ENCODE measurements at places on chromosomes 12 and 14. TPM values are rescaled to one million over a fixed set of nuclear protein-coding genes. Genes with fewer than 3 reads are reported as not detected.

LIN7A gene
- 41.9 TPM for total RNA-seq

MIP gene
- not detected for total RNA-seq

KRT6C gene
- total RNA-seq, result not detected

FAIM2 gene
- total RNA-seq, result 3.5 TPM

DNA sequence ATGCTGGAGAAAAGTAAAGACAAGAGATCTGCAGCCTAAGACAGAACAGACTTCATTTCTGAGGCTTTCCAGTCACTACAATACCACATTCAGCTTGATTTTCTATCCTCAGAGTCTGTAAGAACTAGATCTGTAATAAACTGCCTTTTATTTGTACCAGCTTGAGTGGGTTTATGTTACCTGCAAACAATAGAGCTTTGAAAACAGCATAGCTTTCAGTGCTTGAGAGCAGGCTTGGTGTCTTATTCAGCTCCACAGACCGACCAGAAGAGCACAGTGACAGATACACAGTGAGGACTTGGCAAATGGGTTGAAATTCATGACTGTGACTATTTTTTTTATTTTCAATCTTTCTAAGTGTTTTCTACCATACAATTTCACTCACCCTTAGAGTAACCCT is 207.8 kb upstream of the OTX2 start:
- H3K36me3 ChIP-seq, result peaks cover 9% of the 10 kb centered on the region
- H3K27ac ChIP-seq, result no peak overlapping the region
- H3K4me3 ChIP-seq, result no peak overlapping the region
- H3K27me3 ChIP-seq, result no peaks in the 10 kb centered on the region
- no peak for DNase-seq

- peak within 1 kb of the TSS; percentile 99 for H3K4me3 ChIP-seq
- H3K27ac ChIP-seq, result peak within 1 kb of the TSS; percentile 91
- H3K27me3 ChIP-seq, result peaks cover 5% of the 10 kb centered on the region
- H3K4me1 ChIP-seq, result peaks cover 9% of the 10 kb centered on the region
- DNase-seq, result peak; percentile 98
- no peaks in the 10 kb centered on the region for H3K36me3 ChIP-seq
Observed at GRCh38 chr12:50111693-50112455, at the start of gene COX14. TSS of gene COX14 (plus strand) at chr12:50112236. CDS start at chr12:50120044, 7,808 bp downstream.

- H3K27me3 ChIP-seq, result peaks cover 2% of the 10 kb centered on the region
- peaks cover 13% of the 10 kb centered on the region for H3K4me1 ChIP-seq
- no peak overlapping the region for H3K4me3 ChIP-seq
- H3K36me3 ChIP-seq, result peaks cover 3% of the 10 kb centered on the region
- DNase-seq, result no peak
Observed at GRCh38 chr14:95039259-95039992, 117.9 kb downstream of the DICER1 start.

GRCh38 chr12:5507944-5508343 is 76.0 kb downstream of the NTF3 start:
- H3K4me1 ChIP-seq, result peaks cover 7% of the 10 kb centered on the region
- H3K27ac ChIP-seq, result no peak overlapping the region
- no peak overlapping the region for H3K4me3 ChIP-seq

DNA sequence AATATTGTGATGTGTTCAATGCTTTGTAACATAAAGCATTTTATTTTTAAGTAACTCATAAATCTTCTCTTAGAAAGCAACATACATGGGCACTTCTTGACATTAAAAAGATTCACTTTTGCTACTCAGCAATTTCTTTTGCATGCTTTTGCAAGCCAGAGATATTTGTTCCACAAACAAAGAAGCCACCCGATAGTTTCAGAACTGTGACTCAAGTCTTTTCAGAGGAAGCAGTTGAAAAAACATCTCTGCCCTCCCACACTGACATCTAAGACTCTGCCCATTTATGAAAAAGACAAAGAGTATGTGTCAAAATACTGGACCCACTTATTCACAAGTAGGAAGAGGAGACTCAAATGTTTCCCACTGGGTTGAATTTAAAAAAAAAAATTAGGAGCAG is 7.5 kb downstream of the APPL2 start:
- H3K36me3 ChIP-seq, result no peaks in the 10 kb centered on the region
- no peak for DNase-seq
- H3K27ac ChIP-seq, result no peak overlapping the region
- H3K4me1 ChIP-seq, result peaks cover 3% of the 10 kb centered on the region
- no peak overlapping the region for H3K4me3 ChIP-seq
- no peaks in the 10 kb centered on the region for H3K27me3 ChIP-seq

Data from glutamatergic neuron (in vitro differentiated cells).